Esophagus squamous epithelium (tissue), 5 donors: ENCODE measurements at places on chromosomes 5 and 9.

DNA sequence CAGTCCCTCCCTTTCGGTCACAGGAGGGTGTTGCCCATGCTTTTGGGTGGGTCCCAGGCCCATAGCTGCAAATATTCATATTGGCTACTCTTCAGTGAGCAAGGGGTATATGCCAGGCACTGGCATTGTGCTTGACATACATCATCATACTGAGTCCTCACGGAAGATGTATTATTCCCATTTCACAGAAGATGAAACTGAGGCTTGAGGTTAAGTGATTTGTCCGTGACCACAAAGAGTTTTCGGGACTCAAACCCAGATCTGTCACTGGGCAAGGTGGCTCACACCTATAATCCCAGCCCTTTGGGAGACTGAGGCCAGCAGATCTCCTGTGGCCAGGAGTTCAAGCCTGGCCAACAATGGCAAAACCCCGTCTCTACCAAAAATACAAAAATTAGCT lies 6.5 kb upstream of the FGFR4 start:
- DNase-seq = no peak

- no peak for DNase-seq
Measured at GRCh38 chr9:104091116-104091515, 3.0 kb upstream of the SMC2 start.

GRCh38 chr5:107572715-107573368 lies 97.9 kb downstream of the EFNA5 start:
- DNase-seq = no peak

- no peak for DNase-seq
Measured at GRCh38 chr9:121992571-121993212, 100.4 kb downstream of the TTLL11 start.

- DNase-seq = no peak
Measured at GRCh38 chr5:15645381-15646160, 145.6 kb downstream of the FBXL7 start.

GRCh38 chr5:111107371-111107770 lies 15.2 kb downstream of the WDR36 start:
- no peak for DNase-seq

DNA sequence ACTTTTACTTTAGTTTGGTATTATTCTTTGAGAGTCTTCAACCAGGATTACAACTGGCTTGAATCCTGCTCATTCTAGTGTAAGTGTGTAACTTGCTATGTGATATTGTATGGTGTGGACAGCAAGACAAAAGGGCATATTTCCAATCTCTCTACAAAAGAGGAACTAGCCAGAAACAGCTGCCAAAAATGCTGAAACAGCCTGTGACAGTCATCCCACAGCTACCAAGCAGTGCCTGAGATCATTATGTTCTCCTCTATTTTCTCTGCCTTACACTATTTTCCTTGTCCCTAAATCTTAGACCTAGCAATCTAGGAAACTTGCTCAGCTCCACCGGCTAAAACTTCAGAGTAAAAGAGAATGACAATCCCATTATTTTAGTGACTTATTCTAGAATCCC lies 42.8 kb downstream of the WDR41 start:
- DNase-seq = no peak

- DNase-seq = no peak
Measured at GRCh38 chr9:2128618-2129017, 113.5 kb downstream of the SMARCA2 start.

DNA sequence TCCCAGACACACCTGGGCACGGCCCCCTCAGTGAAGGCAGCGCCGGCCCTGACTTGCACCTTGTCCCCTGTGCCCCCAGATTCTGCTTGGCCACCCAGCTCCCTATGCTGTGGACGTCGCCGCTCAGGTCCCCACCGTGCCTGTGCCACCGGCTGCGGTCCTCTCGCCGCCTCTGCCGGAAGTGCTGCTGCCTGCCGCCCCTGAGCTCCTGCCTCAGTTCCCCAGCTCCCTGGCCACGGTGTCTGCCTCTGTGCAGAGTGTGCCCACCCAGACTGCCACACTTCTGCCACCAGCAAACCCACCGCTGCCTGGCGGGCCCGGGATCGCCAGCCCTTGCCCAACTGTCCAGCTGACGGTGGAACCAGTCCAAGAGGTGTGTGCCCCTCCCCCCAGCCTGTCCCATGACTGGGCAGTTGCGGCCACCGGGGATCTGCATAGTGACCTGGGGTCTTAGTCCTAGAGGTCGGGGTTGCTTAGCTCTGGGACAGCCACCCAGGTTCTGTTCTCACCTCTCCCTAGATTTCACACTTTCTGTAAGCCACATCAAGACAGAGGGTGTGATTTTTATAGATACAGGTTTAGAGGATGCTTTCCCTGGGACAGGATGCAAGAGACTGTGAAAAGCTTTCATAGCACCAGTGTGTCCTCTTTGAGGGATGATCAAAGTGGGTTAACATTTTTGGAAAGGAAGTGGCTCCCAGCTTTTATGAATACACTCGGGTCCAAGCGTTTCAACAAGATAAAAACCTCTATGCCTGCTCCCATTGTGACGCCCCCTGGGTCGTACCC lies 78.0 kb downstream of the WNK2 start:
- DNase-seq = no peak

- no peak for DNase-seq
Measured at GRCh38 chr5:170736966-170737365, 46.6 kb upstream of the GABRP start.

DNA sequence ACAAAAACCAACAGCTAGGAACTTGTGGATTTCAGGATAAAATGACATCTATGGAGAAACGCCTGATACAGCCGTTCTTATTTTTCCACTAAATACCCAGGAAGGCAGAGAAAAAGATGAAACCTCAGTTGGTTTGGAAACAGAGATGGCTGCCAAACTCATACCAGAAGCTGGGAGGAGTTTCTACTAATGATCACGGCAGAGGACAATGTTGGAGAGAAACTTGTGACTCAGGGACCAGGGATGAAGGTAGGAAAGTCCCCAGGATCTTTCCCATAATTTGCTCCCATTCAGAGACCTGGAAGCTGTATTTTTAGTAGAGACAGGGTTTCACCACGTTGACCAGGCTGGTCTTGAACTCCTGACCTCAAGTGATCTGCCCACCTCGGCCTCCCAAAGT lies 187.1 kb upstream of the IER5L start:
- no peak for DNase-seq
